ENCODE measurements at places on chromosomes 4 and X.

DNA sequence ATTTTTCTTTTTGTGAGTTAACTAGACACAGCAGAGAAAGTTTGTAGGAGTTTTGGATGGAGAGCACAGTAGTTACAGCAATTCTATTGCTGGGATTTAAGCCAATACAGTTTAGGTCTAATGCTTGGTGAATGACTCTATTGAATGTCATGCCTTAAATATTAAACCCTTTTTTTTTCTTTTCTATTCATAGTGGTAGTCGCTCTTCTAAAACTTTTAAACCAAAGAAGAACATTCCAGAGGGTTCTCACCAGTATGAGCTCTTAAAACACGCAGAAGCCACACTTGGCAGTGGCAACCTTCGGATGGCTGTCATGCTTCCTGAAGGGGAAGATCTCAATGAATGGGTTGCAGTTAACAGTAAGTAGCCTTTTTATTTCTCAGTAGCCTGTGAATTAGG is 34.8 kb upstream of the DCK start:
- DNase-seq, result no peak

DNA sequence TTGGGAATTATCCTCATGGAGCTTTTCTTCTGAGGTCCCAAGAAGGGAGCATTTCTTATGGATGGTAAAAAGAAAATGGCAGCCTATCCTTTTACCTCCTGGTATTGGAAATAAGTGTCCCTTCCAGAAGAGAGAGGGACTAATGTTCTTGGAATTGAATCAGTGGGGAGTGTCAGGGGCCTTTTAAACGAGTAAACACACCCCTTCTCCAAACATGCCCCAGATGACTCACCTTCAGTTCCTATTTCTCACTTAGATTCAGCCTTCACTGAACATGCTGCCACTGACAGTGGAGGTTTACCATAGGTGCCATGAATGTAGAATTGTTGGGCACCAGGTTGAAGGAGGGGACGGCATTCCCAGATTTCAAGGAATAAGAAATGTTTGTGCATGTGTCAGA is 19.0 kb downstream of the MAGEC2 start:
- DNase-seq, result no peak

DNA sequence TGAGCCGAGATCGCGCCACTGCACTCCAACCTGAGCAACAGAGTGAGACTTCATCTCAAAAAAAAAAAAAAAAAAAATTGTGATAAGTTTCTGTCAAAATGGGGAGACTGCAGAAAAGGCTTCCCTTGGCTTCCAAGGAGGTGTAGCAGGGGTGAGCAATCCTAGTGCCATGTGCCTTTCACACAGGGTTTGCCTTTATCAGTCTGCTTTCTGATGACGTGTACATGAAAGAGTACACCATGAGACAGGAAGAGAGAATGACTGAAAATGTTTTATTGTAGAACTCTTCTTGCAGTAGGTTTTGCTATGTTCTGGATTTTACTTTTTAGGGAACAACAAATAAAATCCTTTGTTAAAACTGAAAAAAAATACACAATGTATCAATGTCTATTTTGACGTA is 23.4 kb upstream of the ZFP42 start:
- DNase-seq, result no peak

DNA sequence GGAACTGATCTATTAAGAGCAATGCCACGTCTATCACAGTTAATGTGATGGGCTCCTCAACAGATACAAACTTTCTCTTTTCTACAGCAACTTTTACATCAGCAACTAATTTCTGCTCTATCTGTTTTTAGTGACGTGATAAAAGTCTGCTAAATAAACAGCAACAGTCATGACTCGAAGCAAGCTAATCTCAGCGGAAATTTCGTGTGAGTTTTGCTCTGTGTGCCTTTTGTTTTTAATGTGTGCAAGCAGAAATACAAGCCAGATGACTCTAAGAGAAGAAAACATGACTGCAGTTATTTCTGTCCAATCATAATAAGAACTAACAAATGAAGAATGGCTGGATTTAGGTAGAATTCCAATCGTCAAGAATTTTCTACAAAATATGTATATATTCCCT is 214.3 kb downstream of the LDB2 start:
- no peak for DNase-seq

GRCh38 chr4:26330186-26330787 is 9.5 kb downstream of the RBPJ start:
- DNase-seq, result no peak

GRCh38 chrX:111040377-111041017 is 55.5 kb upstream of the PAK3 start:
- DNase-seq, result no peak

DNA sequence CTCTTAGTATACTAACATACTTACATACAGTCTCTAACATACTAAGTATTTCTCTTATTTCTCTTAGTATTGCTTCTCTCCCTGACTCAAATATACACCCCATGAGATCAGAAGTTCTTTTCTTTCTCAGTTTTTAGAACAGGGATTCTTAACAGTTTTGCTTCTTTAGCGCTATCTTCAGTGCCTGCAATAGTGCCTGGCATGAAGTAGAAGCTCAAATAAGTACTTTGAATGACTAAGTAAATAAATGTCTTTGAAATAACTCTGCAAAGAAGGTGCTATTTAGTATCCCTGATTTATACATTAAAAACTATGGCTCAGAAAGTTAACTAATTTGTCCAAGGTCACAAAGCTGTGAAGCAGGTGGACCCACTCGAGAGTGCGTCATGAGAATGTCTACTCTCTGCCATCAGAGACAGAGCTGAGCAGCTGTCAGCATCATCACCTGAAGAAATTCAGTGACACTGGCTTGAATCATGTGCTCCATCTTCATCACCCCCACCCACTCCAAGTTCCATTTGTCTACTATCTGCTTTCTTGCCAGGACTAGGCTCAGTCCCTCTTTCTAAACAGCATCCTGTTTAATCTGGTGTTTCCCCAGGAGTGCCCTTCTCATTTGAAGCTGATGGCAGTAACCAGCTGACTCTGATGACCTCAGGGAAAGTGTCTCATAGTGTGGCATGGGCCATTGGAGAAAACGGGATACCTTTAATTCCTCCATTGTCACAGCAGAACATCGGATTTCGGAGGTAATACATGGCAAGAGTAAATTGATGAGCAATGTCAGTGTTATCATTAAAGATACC is 83.1 kb downstream of the CC2D2A start:
- no peak for DNase-seq

GRCh38 chrX:68084765-68085164 is 348.5 kb downstream of the OPHN1 start:
- no peak for DNase-seq

GRCh38 chrX:136870064-136870463 is 10.5 kb downstream of the RBMX start:
- no peak for DNase-seq

DNA sequence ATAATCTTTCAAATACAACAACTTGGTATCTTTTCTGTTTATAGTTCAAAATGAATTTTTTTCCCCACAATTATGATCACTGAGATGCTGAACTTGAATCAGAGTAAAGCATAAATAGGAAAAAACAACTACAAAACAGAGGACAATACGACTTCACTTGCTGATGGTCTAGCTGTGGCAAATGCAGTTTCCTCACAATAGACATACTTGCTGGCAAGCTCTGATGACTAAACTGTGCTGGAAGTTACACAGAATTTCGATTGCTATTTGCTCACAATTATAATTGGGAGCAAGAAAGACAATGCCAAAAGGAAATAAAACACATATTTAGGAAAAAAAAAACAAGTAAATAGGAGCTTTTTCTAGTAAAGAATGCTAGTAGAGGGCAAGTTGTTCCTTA is 14.7 kb downstream of the VEGFC start:
- DNase-seq, result no peak

DNA sequence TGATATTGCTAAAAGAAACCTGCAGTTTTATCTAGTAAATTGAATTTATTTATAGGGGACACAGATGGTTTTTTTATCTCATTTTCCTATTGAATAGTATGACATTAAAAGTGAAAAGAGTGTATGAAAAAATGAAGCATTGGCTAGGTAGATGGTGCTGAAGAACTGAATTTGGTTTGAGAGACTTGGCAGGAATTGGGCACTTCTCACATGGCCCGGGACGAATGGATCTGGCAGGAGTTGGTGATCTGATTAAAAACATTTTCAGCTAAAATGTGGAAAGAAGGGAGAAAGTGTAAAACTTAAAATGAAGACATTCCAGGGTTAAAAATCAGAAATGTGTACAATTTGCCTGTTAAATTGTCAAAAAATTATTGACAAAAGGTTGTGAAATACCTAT is 1088.5 kb upstream of the PABPC4L start:
- no peak for DNase-seq

- DNase-seq, result no peak
These were observed 291.7 kb downstream of the KCNIP4 start for GRCh38 chr4:21656832-21657231.

- no peak for DNase-seq
These were observed 770 bp upstream of the TIGD2 start for GRCh38 chr4:89110541-89110985.

- no peak for DNase-seq
These were observed 61.6 kb upstream of the NAP1L5 start for GRCh38 chr4:88759039-88759894.

GRCh38 chr4:78520808-78521226 is 30.8 kb upstream of the ANXA3 start:
- DNase-seq, result no peak

GRCh38 chr4:1517592-1518411 is 111.6 kb upstream of the NKX1-1 start:
- DNase-seq, result no peak

GRCh38 chr4:79632114-79632513 is 224.1 kb upstream of the GK2 start:
- no peak for DNase-seq

- DNase-seq, result no peak
These were observed 51.8 kb downstream of the STX18 start for GRCh38 chr4:4490041-4490440.

- no peak for DNase-seq
These were observed 174.5 kb upstream of the MAOA start for GRCh38 chrX:43481576-43481975.

- no peak for DNase-seq
These were observed 721.6 kb downstream of the RPA4 start for GRCh38 chrX:97605271-97605670.

- DNase-seq, result no peak
These were observed 17.6 kb upstream of the CCNI start for GRCh38 chr4:77093401-77093800.

- DNase-seq, result no peak
These were observed 16.0 kb downstream of the CLDN22 start for GRCh38 chr4:183304067-183304466.

DNA sequence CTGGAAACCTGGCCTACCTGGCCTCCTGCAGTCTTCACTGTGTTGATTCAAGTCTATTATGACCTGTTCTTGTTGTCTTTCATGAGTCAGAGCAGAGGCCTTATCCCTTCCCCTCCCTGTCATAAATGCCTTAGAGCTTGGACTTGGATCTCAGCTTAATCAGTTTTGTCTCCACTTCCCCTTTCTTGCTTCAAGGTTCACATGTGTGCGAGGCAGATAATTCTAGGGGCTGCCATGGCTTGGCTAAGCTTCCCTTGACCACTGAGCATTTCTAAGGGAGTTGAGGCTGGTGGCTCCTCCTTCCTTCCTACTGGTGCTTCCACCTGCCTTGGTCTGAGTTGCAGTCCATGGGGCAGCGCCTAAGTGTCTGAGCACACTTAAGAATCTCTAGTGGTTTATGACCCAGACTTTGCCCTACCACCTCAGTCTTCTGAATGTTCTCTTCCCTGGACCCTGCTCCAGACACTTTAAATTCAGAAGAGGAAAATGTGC is 1.7 kb upstream of the HEPH start:
- no peak for DNase-seq

DNA sequence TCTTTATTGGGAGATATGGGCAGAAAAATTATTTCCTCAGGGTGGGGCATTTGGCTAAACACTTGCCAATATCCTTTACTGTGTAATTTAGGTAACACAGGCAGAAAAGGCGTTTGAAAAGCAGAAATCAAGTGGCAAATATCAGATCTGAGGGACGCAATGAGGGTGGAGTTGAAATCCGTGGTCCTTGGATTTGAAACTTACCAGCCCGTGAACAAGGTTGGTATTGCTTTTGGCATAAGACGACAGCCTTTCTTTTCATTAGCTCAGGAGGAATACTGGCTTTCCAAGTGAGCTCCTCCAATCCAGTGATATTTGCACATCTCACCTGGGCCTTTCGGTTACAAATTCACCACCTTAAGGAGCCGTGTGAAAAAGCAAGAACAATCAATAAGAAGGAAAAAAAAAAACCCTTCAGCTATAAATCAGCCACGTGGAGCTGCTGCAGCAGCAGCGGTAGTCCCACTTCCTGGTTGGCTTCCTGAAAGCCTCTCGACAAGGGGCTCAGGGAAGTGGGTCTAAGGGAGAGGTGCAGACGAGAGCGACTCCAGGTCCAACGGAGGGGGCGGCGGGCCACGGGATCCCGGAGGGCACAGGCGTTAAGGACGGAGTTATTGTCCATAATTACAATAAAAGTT is 734 bp upstream of the GALNT7 start:
- no peak for DNase-seq

Data from hypothalamus (tissue), 51 donors.